ENCODE measurements at places on chromosomes 3 and 15.

DNA sequence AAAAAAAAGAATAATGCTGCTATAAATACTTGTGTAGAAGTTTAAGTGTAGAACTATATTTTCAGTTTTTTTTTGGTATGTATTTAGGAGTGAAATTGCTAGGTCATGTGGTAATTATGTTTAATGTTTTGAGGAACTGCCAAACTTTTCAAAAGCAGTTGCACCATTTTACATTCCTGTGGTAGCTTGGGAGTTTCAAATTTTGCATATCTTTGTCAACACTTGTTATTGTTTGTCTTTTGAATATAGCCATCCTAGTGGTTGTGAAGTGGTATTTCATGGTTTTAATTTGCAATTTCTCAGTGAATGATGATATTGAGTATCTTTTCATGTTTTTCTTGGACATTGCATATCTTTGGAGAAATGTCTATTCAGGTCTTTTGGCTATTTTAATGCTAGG, 30.4 kb downstream of the SKIL start:
- no peak for DNase-seq

- no peak for DNase-seq
Measured at GRCh38 chr3:128874481-128875180, 4.8 kb upstream of the ACAD9 start.

DNA sequence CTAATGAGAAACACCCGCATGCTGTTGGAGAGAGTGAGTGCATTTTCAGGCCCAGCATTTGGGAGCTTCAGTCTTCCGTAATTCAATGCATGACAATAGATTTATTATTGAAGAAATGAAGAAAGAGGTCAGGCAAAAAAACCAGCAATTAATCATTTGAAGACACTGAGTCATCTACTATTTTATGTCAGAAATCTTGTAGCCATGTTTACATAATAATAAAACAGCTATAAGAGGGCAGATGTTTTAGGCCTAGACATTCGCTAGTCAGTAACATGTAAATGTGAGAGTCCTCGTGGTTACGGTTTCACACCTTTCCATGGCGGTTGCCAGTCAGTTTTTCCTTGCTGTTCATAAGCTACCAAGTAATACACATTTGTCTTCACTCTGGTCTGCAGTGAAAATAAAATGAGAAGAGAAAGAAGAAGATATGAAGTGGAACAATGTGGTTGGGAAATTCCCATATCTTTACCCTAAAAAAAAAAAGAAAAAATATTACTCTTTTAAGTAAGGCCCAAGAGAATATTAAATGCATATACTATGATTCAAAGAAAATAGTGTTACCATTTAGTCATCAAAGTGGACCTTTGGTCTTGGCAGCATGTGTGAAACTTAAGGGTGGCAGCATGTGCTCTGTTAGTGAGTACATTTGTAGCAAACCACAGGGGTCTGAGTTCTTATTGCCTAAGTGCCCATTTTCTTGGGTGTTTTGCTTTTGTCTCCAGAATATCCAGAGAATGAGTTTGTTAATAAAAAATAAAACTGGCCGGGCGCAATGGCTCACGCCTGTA, 140.5 kb upstream of the TBL1XR1 start:
- DNase-seq: peak; percentile 74

- no peak for DNase-seq
Measured at GRCh38 chr15:74044267-74045110, 37.9 kb downstream of the GOLGA6A start.

DNA sequence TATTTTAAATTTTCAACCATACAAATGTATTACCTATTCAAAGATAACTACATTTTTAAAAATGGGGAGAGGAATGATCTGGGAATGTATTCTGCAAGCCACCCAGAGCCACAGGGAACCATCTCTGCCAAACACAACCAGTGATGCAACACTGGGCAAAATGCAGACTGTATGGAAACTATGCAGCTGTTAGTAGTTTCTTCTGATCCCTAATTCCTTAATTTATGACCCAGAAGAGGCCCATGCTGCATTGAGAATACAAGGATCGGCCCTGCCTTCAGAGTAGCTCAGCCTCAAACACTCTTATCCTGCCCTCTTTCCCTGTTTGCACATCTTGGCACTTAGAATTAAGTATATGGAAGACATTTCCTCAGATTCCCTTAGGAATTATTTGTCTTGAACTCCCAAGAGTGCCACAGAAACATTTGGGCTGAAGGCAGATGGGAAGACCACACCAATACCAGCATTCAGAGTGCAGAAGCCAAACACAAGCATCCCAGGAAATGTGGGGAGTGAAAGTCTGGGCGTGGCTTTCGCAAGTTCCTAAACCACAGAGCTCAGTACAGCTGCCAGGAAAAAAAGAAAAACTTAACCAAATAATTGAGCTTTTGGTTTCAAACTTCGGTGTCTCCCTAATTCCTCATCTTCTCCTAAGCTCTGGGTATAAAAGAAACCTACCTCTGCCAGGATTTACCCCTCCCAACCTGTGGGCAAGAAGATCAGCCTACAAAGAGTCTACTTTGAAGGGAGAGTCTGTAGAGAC, 5.3 kb downstream of the SNUPN start:
- no peak for DNase-seq

GRCh38 chr15:32817577-32817976, 99.8 kb downstream of the GREM1 start:
- DNase-seq: no peak

GRCh38 chr3:27659279-27660021, 62.7 kb downstream of the EOMES start:
- no peak for DNase-seq

DNA sequence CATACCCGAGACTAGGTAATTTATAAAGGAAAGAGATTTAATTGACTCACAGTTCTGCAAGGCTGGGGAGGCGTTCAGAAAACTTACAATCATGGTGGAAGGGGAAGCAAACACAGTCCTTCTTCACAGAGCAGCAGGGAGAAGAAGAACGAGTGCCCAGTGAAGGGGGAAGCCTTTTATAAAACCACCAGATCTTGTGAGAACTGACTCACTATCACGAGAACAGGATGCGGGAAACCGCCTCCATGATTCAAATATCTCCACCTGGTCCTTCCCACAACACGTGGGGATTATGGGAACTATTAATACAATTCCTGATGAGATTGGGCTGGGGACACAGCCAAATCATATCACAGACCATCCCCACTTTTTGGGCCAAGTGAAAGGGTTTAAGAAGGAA, 58.8 kb upstream of the CTXND1 start:
- no peak for DNase-seq

DNA sequence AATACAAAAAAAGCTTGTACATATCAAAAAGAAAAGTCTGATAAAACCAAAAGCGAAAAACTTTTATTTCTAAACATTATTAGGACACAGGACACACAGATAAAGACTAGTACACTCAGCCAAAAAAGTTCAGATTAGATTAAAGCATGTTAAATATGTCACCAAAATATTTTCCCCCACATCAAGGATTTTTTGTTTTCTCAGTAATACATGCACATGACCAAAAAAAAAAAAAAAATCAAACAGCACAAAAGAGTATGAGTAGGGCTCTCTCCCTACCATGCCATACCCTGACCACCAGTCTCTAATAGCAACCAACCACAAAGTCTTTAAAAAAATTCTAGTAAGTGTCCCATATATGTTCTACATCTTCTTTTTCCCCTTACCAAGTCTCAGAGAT, 77.4 kb downstream of the LRRFIP2 start:
- DNase-seq: no peak

- no peak for DNase-seq
Measured at GRCh38 chr3:30553641-30554316, 52.6 kb upstream of the TGFBR2 start.

GRCh38 chr3:45487508-45487907, 99.1 kb downstream of the LARS2 start:
- no peak for DNase-seq

- no peak for DNase-seq
Measured at GRCh38 chr15:51732646-51733045, 4.8 kb downstream of the LYSMD2 start.

- no peak for DNase-seq
Measured at GRCh38 chr3:143002727-143003126, 1.4 kb downstream of the U2SURP start.

DNA sequence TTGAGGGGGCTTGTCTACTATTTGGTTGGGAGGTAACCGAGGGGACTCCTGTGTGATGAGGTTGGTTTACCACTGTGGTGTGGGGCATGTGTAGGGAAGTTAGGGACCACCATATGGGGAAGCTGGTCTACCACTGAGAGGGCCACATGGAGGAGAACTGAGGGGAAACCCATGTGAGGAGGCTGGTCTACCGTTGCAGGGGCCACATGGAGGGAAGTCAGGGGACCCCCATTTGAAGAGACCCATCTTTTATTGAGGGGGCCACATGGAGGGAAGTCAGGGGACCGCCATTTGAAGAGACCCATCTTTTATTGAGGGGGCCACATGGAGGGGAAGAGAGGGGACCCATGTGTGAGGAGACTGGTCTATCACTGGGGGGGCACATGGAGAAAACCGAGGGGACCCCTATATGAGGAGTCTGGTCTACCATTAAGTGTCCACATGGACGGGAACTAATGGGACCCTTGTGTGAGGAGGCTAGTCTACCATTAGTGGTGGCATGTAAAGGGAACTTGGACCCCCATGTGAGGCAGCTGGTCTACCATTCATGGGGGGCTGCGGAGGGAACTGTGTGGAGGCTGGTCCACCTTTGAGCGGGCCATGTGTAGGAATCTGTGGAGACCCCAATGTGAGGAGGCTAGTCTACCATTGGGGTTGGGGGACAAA, 165.5 kb downstream of the FBLN2 start:
- no peak for DNase-seq

GRCh38 chr3:191051037-191051436, 148.0 kb upstream of the OSTN start:
- no peak for DNase-seq

DNA sequence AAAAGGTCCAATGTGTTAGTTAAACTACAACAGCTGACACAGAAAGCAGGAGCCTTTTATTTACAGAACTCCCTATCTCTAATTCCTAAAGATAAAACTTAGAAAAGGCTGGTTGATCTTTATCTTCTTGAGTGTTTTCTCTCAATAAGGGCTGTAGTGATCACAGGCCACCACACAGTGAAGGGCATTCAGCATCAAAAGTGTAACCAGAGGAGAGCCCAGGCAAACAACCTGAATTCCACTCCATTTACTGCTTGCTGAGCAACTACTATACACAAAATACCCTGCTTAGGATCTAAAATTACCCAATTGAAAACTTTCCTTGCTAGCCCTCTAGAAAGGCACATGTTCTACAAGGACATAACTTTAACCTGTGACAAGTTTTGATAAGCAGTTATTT, 122.7 kb downstream of the MEIS2 start:
- no peak for DNase-seq

DNA sequence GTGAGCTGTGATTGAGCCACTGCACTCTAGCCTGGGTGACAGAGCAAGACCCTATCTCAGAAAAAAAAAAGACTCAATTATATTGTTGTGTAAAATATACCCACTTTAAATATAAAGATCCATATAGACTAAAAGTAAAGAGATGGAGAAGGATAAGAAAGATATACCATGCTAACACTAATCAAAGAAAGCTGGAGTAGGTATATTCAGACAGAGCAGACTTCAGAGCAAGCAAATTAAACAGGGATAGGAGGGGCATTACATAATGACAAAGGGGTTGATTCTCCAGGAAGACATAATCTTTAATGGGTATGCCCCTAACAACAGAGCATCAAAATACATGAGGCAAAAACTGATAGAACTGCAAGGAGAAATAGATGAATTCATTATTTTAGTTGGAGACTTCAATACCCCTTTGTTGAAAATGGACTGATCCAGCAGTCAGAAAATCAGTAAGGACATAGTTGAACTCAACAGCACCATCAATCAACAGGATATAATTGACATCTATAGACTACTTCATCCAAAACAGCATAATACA, 31.1 kb upstream of the RNU6-1 start:
- no peak for DNase-seq

DNA sequence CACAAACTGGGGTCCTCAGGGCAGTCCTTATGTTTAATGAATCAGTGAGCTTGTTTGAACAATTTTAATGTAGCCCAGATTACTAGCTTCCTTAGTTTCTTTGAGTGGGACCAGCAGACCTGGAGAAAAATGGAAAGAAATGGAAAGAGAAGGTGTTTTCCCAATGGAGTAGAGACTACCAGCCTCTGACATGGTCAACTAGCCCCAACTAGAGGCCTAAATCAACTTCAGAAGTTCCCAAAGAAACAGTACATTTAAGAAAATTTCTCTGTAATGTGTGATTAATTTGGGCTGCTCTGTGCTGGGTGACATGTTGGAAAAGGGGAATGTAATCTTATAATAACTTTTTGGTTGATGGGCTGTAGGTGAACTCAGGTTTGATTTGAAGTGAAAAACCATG, 310.9 kb downstream of the MFSD1 start:
- no peak for DNase-seq

GRCh38 chr3:47643092-47643491, 64.4 kb upstream of the CSPG5 start:
- DNase-seq: no peak

- DNase-seq: no peak
Measured at GRCh38 chr3:11698326-11699082, 54.8 kb upstream of the VGLL4 start.

DNA sequence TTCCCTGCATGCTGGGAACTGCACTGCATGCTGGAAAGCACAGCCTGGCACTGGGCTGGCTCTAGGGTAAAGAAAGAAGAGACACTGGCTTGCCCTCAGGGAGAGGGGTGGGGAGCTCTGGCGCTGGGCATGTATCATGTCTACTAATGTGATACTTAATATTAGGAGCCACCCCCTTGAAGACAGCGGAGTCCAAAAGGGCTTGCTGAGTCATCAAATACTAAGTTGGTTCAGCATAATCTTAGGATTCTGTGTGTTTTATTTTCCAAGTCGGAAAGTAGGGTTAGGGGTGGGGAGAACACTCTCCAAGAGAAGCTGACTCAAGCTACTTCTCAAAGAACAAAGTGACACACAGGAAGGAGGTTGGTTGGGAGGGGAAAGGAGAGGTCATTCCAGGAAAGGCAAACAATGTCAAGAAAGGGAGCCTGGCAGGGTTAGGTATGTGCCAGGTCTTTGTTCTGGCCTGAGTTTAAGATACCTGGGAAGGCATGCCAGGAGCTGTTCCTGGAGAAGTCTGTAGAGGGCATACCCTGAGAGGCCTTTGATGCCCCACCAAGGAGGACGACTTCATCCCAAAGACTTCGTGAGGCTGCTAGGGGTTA, 237.8 kb upstream of the NR2E3 start:
- no peak for DNase-seq

GRCh38 chr15:22980189-22981050, at the start of gene CYFIP1:
CYFIP1 (minus strand) TSS chr15:22980368; CDS start chr15:22947285, 33,083 bp downstream.
- no peak for DNase-seq

DNA sequence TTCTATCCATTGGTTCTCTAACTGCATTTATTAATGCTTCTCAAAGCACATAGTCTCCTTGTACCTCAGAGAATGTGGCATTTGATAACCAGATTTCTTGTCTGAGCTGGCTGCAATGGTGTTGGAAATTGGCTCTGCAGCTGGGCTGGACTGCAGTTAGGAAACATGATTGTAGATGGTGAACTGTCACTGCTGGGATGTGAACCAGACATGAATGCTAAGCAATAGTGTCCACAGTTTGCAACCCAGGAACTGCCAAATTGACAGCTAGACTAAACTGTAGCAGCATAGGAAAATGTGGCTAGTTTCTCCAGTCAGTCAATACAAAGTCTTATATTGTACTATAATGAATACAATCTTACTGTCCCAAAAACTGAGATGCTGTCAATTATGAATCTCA, 656.6 kb upstream of the GOLIM4 start:
- DNase-seq: no peak
